Daoy (cell line): ENCODE measurements at places on chromosomes 16 and 17.

- no peak for DNase-seq
Observed at GRCh38 chr17:21174713-21175112, 39.2 kb downstream of the TMEM11 start.

GRCh38 chr17:79750650-79751545, 20.2 kb downstream of the ENPP7 start:
- no peak for DNase-seq

GRCh38 chr16:27728691-27729090, 178.7 kb downstream of the KATNIP start:
- DNase-seq, result no peak

DNA sequence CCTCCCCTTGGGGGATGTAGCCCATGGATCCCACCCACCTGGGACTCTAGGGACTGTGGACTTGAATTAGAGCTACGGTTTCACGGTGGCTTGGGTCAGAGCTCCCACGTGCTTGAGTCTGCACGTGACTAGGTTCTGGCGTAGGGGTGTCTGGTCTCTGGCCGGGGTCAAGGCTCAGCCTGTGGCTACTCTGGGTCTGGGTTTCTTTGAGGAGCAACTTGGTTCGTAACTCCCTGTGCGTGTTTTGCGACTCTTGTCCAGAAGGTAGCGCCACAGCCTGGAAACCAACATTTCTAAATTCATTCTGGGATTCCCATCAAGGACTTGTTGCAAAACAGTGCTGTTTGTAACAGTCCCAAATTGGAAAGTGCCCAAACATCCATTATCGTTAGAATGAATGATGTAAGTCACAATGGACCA, 470 bp upstream of the GGT6 start:
- DNase-seq, result no peak

- DNase-seq, result no peak
Observed at GRCh38 chr17:79531191-79532095, 79.4 kb downstream of the RBFOX3 start.

DNA sequence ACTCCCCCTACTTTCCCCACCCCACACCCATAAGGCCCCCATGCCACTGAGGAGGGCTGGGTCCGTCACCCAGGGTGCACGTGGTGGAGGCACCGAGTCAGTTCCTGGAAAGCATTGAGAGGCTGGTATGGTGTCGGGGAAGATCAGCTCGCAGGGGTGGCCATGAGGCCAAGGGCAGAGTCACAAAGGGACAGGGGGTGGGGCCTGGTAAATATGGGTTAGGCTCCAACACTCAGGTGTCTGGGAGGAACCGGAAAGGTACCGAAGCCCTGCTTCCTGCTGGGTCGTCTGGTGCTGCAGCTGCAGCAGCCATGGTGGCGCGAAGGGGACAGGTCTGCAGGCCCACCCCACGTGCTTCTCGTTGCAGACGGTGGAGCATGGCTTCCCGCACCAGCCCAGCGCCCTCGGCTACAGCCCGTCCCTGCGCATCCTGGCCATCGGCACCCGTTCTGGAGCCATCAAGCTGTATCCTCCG, 30.2 kb downstream of the LLGL2 start:
- no peak for DNase-seq

DNA sequence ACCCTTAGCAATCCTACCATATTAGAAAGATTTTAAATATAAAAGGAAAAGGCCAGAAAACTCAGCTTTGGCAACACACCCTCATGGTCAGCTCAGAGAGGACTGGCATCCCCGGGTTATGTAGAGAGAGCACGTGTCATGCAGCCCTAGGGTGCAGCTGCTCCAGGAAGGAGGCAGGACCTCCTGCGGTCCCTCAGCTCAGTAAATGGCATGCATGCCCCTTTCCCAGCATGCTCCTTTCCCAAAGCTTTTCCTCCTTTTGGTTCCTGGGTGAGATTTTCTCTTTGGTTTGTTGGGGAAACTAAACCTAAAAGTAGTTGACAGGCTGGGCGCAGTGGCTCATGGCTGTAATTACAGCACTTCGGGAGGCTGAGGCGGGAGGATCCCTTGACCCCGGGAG, 3.9 kb downstream of the GAN start:
- peak; percentile 19 for DNase-seq

DNA sequence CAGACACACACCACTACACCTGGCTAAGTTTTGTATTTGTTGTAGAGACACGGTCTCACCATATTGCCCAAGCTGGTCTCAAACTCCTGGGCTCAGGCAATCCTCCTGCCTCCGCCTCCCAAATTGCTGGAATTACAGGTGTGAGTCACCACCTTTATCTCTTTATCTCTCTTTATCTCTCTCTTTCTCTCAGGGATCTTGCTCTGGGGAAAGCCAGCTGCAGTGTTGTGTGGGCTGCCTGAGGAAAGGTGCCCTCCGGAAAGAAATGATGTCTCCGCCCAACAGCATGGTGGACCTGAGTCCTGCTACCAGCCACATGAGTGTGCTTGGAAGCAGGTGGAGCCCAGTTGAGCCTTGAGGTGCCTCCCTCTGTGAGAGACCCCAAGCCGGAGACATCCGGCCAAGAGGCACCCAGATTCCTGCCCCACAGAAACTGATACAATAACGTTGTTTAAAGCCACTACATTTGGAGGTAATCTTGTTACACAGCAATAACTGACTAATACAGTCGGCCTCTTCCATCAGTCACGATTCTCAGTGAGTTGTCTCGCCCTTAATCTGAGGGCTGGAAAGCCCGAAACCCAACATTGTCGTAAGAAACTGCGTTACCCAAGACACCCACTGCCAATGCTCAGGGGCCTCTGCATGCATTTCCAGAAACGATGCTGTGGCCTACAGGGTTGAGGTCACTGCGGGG, 68.0 kb upstream of the RPH3AL start:
- no peak for DNase-seq

DNA sequence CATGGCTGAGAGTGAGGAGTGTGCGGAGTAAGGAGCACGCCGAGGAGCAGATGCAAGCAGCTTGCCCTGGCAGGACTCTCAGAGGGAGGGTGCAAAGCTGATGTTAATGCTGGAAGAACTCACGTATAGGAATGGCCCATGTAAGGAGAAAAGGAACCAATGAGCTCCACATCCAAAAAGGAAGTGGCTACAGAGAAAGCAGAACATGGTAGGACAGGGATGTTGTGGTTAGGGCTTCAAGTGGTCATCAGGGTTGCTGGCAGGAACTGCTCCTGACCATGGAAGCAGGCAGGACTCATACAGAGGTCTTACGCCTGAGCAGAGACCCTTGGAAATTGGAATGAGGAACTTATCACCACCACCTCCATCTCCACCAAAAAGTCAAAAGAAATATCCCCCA, 5.2 kb downstream of the MYO1D start:
- DNase-seq, result peak; percentile 14

- no peak for DNase-seq
Observed at GRCh38 chr16:86716649-86717048, 138.3 kb downstream of the FOXL1 start.

DNA sequence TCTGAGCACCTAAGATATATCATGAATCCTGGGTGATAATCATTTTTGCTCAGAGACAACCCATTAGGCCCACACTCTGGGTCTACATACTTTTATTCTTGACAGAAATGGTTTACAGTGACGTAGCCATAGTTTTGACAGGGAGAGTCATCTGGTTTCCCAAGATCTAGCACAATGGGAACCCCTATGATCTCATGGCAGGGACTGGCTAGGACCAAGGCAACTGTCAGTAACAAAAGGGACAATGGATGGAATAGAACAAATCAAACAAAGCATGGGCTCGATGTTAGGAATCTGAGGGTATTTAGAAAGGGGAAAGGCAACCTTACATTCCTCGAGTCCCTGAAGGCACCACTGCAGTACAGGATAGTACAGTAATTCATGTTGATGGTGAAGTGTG, 20.5 kb downstream of the CFAP97D1 start:
- no peak for DNase-seq

DNA sequence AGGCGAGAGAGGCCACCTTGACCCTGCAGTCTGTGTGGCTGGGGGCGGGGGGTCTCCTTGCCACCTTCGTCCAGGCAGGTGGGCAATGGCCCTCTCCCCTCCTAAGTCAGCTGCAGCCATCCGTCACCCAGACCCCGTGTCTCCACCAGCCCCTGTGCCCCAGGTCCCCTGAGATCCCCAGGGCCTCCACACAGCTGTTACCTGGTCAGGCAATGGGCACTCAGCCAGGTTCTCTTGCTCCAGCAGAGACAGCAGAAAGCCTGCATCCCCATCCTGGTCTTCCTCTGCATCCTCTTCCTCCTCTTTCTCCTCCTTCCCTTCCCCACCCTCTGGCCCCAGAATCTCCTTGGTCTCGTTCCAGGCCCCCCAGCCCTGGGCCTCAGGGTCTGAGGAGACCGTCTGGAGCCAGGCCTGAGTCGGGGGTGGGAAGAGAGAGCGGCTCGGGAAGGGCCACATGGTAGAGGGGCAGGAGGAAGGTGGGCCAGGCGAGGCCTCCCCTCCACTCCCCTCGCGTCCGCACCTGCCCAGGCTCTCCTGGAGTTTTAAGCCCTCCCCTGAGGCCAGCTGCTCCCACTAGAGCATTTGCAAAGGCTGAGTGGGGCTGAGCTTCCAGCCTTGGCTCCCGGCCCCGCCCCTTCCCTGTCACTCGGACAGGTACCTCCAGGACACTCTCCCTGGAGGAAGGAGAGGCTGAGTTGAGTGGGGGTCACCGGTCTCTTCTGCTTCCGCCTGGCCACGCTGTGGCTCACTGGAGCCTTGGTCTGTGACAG, at the start of gene PABPN1L:
TSS of gene PABPN1L (minus strand) at position 510 of the 770 bp plus-strand sequence. CDS start at position 456, 54 bp downstream.
- no peak for DNase-seq

DNA sequence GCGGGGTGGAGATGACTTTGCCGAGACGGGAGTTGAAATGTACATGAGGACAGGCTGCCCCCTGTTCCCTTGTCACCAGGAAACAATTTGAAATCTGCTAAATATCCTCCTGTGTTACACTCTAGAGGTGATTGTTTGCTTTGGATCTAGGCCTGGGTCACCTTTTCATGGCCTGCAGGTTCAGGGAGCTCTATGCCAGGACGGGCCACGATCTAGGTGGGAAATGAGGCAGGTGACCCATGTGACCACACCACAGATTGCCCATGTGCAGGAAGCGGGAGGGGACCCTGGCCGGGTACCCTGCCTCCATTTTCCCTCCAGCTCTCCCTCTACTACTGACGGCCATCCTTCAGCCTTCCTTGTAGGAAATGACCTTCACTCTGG, 43.4 kb downstream of the MEAK7 start:
- DNase-seq, result no peak

- no peak for DNase-seq
Observed at GRCh38 chr16:84080378-84080777, 36.4 kb downstream of the MBTPS1 start.

DNA sequence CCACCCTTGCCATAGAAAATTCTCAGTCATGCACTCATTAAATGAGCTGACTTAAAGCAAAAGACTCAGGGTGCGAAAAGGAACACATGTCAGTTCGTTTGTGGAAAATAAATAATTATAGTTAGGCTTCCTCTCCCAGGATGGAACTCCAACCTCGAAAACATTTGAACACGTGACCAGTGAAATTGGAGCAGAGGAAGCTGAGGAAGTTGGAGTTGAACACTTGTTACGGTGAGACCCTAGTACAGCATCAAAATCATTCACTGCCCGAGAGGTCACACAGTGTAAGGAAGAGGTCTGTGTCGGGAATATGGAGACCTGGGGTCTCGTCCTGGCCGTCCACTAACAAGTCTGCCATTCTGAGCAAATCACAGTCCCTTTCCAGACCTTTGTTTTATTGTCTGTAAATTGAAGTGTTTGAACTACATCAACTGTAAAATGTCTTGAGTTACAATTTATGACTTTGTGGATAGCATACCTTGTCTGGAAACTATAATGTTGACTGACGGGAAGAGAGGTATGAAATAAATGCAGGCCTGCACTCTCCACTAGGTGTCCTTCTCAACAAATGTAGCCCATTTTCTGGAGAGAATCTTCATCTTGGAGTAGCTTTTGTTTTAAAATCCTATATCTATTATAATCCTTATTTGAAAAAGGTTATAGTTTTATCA, 7.7 kb downstream of the PSMD7 start:
- DNase-seq, result no peak

- DNase-seq, result peak; percentile 77
Observed at GRCh38 chr17:48825446-48826381, 5.1 kb upstream of the CALCOCO2 start.
